ENCODE measurements at places on chromosomes 7 and 10. TPM values are rescaled to one million over a fixed set of nuclear protein-coding genes. Genes with fewer than 3 reads are reported as not detected.
A peak's percentile ranks its signal among the peaks of the same experiment; 100 is the strongest.

ANKRD22 gene
- total RNA-seq = 0.38 TPM

CCDC172 gene
- not detected for total RNA-seq

AKR1B15 gene
- total RNA-seq = 0.06 TPM

DNA sequence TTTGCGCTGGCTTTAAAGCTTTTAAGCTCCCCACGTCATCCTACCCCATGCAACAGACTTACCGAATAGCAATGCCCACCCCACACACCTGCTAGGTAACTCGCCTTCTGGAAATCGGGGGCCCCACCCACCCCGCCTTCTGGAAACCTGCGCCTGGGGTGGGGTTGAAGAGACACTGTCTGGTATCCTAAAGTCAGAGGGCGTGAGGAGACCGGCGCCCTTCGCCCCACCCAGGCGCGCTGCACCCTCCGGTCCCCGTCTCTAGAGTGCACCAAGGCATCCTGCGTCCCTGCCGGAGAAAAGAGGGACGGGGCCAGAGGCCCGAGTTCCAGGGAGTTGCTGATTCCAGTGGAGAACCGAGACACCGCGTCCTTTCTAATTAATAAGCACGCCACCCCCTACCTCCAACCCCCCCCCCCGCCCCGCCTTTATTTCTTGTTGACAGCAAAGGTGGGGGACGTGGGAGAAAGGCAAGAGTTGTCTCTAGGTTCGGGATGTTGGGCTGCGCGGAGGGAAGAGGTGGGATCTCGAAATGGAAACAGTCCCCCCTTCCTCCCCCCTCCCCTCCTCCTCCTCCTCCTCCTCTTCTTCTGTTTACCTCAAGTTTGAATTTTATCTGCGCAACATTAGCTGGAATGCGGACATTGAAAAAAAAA lies 220.9 kb upstream of the MKLN1 start:
- peak; percentile 34 for DNase-seq

GRCh38 chr7:152313831-152314604 lies 121.8 kb downstream of the KMT2C start:
- peak; percentile 90 for DNase-seq

Data from LHCN-M2 (cell line).